ENCODE measurements at places on chromosomes 16 and 17. TPM values are rescaled to one million over a fixed set of nuclear protein-coding genes. Genes with fewer than 3 reads are reported as not detected.

The GRB7 gene
- 33.3 TPM for total RNA-seq

The HSD11B2 gene
- not detected for total RNA-seq

DNA sequence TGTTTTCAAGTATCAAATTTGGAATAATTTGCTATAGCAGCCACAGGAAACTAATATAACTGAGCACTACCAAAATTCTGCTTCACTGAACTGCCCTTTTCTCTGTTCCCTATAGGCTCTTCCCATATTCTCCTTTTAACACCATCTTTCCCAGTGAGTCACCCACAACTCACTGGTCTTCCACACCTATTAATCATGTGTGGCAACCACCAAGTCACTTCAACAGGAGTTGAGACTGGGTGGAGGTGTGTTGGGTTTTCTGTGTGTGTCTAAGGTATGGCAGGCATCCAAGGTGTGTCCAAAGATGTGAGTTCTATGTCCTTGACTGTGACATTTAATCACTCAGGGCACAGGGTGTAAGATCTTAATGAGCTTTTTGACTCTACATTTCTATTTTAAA is 610.0 kb upstream of the CDH11 start:
- H3K27me3 ChIP-seq = no peaks in the 10 kb centered on the region
- H3K36me3 ChIP-seq = no peaks in the 10 kb centered on the region
- DNase-seq = no peak
- H3K27ac ChIP-seq = no peak overlapping the region
- H3K4me3 ChIP-seq = no peak overlapping the region
- H3K4me1 ChIP-seq = no peaks in the 10 kb centered on the region

DNA sequence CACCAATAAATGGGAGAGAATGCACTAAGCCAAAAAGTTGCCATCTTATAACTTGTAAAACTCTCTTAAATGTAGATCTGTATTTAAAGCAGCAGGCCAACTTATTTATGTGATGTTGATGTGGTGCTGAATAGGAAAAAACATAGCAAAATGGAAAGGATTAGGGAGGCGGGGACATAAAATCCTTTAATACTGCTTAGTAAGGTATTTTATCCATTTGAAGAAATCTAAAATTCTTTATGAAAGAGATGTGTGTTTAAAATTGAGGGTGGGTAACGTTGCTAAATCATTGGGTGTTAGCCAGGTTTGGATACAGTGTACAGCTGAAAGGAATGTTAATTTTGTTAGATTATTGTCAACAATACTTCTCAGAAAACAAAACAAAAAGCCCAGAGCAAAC is 14.3 kb downstream of the SNTB2 start:
- H3K36me3 ChIP-seq = no peaks in the 10 kb centered on the region
- no peak overlapping the region for H3K4me3 ChIP-seq
- no peak overlapping the region for H3K27ac ChIP-seq
- H3K4me1 ChIP-seq = peaks cover 76% of the 10 kb centered on the region
- H3K27me3 ChIP-seq = no peaks in the 10 kb centered on the region
- DNase-seq = no peak

GRCh38 chr16:67445913-67446907 is 15.3 kb downstream of the HSD11B2 start:
- peak; percentile 69 for DNase-seq
- H3K27me3 ChIP-seq = no peaks in the 10 kb centered on the region
- H3K4me3 ChIP-seq = no peak overlapping the region
